ENCODE measurements at places on chromosomes 1 and 21.

DNA sequence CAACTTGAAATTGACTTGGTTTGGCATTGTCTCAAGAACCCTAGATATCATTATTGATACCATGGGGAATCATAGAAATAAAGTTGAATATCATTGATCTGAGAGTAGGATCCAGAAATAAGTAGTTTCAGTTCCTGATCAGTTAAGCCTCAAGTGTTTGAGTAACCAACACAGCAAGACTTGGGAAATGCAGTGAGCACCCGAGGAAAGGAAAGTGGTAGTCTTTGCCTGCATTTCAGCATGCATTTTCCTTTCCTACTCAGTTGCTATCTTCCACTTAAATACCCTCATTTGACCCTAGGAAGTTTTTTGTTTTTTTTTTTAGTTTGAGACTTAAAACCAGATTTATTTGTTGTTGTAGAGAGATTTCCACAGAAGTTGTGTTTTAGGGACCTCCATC, 18.9 kb downstream of the CLEC20A start:
- no peak for DNase-seq

DNA sequence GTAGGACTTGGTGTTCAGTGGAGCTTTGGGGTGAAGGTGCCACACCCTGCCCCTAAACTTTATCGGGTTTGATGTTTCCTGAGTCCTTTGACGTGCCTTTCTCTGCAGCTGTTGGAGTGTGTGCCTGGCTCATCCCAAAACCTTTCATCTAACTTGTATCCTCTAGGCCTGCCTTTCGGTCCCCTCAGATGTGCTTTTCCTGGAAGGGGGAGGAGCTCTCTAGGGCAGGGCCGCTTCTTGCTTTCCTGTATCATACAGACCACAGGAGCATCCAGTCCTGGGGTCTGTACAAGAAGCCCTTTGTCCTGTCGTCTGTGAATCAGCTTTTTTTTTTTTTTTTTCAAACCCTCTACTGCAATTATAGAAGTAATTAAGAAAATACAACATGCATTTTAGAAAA, 35.7 kb downstream of the PTGFRN start:
- DNase-seq: no peak

DNA sequence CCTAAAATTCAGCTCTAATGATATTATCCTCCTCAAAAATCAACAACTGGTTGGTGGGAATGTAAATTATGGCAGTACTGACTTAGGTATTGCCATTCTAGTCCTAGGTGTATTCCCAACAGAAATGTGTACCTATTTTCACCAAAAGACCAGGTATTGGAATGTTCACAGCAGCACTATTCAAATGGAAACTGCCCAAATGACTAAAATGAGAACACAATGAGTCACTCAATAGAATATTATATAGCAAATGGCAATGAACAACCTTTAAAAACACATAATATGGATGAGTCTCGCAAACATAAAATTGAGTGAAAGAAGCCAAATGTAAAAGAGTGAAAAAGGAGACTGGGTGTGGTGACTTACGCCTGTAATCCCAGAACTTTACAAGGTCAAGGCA, 44.9 kb downstream of the GADD45A start:
- no peak for DNase-seq

- no peak for DNase-seq
Measured at GRCh38 chr1:97091679-97092078, 370.1 kb downstream of the PTBP2 start.

DNA sequence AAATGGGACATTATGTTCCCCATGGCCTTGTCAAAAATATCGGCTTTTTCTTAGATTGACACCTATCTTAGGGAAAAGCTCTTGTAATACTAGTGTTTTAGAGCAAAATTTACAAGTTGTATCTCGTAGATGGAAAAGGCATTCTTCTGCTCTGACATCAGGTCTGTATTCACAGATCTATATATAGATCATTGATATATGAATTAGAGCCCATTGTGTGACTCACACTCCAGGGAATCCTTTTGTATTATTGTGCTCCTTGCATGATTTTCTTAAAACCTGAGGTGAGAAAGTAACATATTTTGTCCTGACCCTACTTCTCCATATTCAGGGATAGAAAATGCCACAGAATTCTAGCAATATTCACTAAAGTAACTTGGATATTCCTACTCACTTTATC, 1160.8 kb upstream of the B3GALT2 start:
- no peak for DNase-seq

All from stimulated activated CD8-positive, alpha-beta memory T cell treated with anti-CD3 and anti-CD28 coated beads, Interleukin-7, amount 100 ng/mL, for 24 hours (primary cell).